ENCODE measurements at places on chromosomes 3 and 15.
A peak's percentile ranks its signal among the peaks of the same experiment; 100 is the strongest.

GRCh38 chr3:155032918-155033317 is 47.2 kb upstream of the MME start:
- DNase-seq, result no peak

GRCh38 chr3:48432411-48433371 is 2.8 kb upstream of the PLXNB1 start:
- DNase-seq, result no peak

- no peak for DNase-seq
Observed at GRCh38 chr3:28117598-28117997, 123.8 kb upstream of the CMC1 start.

GRCh38 chr3:197520311-197521276 is 35.2 kb downstream of the BDH1 start:
- no peak for DNase-seq

DNA sequence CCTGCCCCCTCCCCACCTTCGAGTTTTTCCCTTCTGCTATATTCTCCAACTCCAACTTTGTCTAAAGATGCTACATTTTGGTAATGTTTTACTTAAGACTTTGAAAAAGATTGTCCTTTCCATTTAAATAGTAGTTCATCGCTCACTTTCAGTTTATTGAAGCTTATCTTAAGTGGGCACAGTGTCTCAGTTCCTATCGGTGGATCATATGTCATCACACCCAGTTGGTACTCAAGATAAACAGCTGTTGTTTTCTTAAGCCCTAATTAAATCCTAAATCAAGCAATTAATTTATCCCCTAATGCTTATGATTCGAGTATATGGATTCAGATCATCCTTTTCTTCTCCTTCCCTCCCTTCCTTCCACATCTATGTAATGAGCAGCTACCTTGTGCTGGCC is 210.7 kb downstream of the TLE3 start:
- DNase-seq, result no peak

- DNase-seq, result no peak
Observed at GRCh38 chr3:124117486-124117885, 125.6 kb upstream of the ROPN1 start.

GRCh38 chr15:99098991-99099390 is 5.9 kb upstream of the SYNM start:
- DNase-seq, result no peak

GRCh38 chr3:8324747-8325146 is 176.9 kb upstream of the LMCD1 start:
- peak; percentile 57 for DNase-seq

- DNase-seq, result no peak
Observed at GRCh38 chr15:89785064-89785773, 9.1 kb downstream of the MESP2 start.

Data from GM20000 (cell line).